ENCODE measurements at places on chromosomes 6 and 20.

DNA sequence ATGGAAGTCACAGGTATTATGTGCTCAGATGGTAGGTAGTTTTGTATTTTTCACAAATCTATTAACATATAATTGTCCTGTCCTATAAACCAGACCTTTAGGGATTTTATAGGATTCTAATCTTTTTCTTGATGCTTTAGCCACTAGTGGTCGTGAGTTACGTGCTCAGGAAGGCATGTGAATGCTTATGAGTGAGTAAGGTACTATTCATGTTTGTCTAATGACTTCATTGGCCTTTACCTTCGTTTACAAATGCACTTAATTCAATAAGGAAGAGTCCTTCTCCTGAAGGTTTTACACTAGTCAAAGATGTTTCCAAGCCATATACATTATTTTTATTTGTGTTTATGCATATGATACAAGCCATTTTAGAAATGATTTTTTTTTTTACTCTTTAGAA lies 23.0 kb downstream of the PACRG start:
- DNase-seq: no peak

DNA sequence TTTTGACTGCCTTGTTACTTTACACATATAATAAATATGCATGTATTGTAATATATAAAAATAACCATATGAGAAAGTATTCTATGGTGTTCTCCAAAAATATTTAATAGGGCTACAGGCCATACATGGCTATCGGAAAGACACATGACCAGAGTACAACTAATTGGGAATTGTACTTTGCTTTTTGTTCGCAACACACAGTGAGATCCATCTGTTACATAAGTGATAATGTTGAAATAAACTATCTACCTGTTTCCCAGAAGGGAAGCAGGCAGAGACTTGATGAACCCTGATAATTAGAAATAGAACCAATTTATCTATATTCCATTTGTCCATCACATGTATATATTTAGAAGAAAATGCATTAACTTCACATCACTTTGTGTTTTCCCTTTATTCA lies 344.0 kb upstream of the PLCB4 start:
- DNase-seq: no peak

GRCh38 chr6:31898383-31899011 lies 999 bp upstream of the EHMT2 start:
- DNase-seq: peak; percentile 53

DNA sequence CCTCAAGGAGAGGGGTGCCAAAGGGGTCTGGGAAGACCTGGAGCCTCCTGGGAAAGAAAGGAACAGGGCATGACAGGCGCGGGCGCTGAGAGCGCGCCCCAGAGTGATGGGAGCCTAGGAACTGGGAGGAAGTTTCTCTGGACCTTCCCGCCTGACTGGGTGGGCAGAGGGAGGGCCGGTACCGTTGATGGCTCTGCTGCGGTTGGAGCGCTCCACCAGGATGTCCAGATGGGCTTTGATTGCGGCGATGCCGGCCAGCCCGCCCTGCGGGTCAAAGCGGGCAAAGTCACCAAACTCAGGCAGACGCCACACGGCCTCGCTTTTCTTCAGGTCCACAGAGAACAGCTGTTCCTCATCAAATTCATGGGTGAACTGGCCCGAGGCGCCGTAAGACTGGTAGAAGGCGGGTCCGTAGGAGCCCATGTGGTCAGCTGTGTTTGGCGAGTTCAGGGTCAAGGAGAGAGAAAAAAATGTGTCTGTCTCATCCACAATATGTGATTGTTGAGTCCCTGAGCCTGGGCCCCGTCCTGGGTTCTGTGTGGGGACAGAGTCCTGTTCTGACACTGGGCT lies 1.5 kb downstream of the HLA-DOA start:
- DNase-seq: no peak

- no peak for DNase-seq
Observed at GRCh38 chr20:63160641-63161175, 55.2 kb downstream of the YTHDF1 start.

DNA sequence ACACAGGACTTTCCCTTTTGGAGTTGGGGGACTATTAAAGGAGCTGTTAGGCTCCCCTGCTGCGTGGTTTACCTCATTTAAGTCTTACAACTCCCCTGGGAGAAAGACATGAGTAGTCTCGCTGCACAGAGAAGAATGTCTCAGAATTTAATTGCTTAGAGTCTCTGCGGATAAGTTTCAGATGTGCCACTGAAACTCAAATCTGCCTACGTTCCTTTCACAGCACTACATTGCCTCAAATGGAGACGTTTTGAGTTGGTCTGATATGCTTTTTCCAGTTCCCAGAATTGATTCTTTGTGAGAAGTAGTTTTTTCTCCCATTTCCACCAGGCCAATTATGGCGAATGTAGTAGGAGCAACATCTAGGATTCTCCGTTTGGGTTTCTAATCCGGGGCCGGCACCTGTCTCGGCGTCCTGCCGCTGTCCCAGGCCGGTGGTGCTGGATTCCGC lies 532 bp upstream of the SLC35F1 start:
- DNase-seq: no peak

GRCh38 chr20:52859156-52859876 lies 112.8 kb upstream of the TSHZ2 start:
- no peak for DNase-seq

DNA sequence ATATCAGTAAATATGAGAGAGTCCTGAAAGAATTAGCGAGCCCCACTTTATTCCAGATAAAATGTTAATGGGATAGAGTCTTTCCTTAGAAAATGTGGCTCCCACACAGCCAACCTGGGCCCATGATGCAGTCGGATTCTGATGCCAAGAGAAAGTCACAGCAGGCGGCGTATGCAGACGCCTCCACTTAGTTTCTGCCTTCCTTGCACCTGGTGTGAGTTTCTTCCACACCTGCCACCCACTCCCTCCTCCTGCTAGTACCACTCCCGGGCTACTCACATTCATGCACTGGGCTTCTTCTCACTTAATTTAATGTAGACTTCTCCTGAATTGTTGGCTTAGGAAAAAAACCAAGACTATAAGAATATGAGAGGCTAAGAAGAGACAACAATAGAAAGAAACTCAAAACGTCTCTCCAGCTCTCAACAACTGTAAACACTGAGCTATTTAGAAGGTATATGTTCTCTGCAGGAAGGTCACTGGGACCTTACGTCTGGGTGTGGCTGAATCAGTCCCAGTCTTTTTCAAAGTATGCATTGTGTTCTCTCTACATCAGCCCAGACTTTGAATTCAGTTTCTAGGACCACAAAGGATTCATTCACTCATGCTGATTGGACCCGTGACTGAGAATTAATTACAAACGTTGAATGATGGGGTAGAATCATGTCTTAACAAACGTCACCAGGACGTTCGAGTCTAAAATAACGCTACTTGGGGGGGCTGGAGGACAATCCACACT lies 70.4 kb downstream of the GCNT2 start:
- DNase-seq: no peak

DNA sequence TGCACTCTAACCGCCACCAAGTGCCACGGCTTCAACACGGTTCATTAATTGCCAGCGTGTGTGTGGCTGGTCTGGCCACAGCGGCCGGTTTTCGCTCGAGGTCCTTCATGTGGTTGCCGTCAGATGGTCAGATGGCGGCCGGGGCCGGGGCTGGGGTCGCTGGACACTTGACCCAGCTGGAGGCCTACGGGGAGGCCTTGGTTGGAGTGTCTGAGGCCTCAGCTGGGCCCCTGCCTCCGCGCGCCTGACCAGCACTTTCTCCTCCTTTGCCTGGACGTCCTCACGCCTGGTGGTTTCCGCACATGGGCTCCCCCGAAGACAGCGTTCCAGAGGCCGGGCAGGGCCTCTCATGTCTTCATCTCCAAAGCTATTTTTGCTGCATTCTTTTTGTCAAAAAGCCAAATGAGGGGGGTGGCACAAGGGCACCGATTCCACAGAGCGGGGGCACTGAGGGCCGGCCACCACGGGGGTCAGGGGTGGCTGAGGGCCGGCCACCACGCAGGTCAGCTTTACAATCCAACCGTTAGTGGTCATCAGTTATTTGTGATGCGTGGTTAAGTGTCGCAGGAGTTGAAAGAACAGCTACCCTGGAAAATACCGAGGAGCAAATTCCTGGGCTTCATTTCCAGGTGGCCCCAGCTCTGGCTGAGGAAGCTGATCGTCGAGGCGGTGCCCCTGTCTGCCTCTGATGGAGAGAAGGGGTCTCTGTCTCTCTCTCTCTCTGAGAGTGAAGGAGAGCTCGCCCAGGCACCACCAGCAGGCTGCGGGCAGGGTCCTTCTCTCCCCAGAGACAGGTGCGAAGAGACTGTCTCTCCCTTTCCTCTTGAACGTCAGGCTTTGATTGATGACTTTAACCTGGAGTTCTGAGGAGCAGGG lies 50.5 kb upstream of the FRMD1 start:
- no peak for DNase-seq

Data from NCI-H1092 treated with DMSO at 0.1 percent for 48 hours (cell line).